ENCODE measurements at places on chromosomes 1 and 21.

- DNase-seq, result no peak
Observed at GRCh38 chr1:71045463-71046028, 2.1 kb downstream of the PTGER3 start.

- no peak for DNase-seq
Observed at GRCh38 chr21:37742532-37742931, 173.7 kb downstream of the KCNJ6 start.

DNA sequence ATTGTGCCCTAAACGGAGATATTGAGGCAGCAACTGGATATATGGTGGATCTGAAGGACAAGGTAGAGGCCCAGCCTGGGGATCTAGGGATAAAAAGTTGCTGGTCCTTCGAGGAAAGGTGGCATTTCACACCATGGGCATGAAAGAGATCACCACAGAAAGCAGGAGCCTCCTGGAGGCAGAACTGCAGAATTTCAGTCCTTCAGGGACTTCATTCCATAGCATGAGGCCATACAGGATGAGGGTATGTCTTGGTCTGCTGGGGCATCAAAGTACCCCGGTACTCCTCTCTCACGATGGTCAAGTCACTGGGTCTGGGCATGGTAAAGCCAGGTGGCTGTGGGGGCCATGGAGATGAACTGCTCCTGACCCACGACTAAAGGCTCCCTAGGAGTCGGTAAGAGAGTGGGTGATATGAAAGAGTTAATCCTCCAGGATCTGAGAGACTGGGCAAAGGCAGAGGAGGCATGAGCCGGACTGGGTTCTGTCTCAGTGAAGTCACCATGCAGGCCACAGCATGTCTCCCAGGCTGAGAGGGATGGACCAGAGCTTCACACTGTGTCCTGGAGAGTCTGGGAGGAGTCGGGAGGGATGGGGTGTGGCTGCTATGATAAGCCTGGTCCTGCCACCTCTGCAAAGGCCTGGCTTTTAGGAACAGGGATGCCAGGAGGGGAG, 5.8 kb upstream of the SPRR5 start:
- no peak for DNase-seq

- no peak for DNase-seq
Observed at GRCh38 chr1:151510020-151510405, 1.2 kb upstream of the CGN start.

- DNase-seq, result no peak
Observed at GRCh38 chr1:99849413-99849743, 783 bp upstream of the AGL start.

GRCh38 chr1:193221651-193222050, 35.2 kb upstream of the B3GALT2 start:
- no peak for DNase-seq

DNA sequence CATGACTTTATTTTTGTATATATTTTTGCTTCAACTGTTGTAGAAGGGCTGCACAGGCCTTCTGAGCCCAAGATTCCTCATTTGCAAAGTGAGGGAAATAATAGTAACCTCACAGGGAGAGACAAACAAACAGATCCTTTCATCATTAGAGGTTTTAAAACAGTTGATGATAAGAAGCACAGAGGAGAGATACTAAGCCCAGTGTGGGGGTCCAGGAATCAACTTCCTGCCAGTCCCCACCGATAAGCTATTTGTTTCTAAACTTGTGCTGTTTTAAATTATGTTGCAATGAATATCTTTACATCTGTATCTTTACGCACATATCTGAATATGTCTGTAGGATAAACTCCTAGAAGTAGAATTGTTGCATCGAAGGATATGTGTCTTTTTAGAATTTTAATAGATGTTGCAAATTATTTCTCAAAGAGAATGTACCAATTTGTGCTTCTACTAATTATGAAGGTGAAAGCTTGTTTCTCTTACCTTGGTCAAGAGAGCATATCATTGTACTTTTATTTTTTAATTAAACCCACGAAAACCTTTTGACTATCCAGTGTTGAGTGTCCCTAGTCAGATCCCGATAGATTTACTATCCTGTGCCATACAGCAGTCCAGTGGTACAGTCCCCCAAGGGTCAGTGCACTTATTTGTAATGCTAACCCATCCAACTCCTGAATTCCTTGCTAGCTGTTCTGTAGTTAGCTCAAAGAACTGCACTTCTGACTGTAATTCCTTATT, 10.8 kb downstream of the FCRLB start:
- no peak for DNase-seq

- DNase-seq, result no peak
Observed at GRCh38 chr21:46294647-46295176, 8.6 kb downstream of the YBEY start.

Data from stimulated activated CD4-positive, alpha-beta T cell treated with anti-CD3 and anti-CD28 coated beads, Interleukin-15, amount 100 ng/mL, for 1 hour (primary cell).